Activated T-helper 9 cell treated with anti-CD3 and anti-CD28 coated beads, Interleukin-2, amount 50 U/mL, for 16 hours (primary cell): ENCODE measurements at places on chromosomes 1 and 21.

DNA sequence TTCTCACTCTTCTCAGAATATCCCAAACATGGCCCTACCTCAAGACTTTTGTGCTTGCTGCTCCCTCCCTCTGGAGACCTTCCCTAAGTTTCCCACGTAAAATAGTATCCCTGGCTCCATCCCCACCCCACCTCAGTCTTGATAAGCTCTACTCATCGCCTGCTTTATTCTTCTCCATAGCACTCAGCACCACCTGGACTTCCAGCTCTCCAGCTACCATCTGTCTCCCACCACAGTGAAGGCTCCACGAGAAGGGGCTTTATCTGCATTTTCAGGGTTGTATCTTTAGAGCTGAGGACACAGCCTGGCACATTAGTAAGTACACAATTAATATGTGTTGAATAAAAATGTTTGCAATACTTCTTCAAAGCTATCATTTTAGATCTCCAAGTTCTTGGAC is 37.8 kb downstream of the MAB21L3 start:
- DNase-seq = no peak

GRCh38 chr1:26358411-26359384 is 4.8 kb upstream of the CRYBG2 start:
- DNase-seq = peak; percentile 61

- no peak for DNase-seq
Observed at GRCh38 chr1:117753652-117754051, 147.8 kb downstream of the TENT5C start.

- DNase-seq = no peak
Observed at GRCh38 chr1:45238846-45239245, 32.4 kb upstream of the ZSWIM5 start.

DNA sequence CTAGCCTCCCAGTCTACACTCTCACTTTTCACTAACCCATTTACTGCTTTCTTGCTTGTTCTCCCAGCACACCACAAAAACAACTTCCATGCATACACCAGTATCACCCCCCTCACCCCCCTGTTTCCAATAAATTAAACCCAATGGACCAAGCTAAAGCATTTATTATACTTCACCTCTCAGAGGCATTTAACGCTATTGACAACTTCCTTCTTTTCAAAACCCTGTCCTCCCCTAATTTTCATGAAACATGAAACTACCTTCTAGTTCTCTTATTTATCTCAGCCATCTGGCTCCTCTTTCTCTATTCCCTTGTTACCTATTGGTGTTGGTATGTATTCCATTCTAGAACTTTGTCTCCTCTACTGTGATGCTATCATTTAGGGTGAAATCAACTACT is 32.3 kb downstream of the PTPRC start:
- DNase-seq = no peak

DNA sequence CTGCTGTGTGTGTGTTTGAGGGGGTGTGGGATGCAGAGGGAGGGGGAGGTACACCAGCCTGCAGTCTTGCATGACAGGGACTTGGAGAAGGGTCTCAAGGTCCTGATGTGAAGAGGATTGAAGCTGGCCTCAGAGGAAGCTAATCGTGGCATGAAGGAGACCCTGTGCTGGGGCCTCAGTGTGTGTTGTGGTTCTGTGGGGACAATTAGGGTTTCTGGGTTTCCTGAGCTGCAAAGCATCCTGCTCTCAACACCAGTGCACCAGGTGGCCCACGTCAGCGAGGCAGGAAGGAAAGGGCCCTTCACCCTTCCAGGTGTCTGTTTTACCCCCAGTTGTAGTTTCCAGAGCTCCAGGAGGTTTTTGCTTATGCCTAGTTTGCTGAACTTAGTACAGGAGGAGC is 52.8 kb downstream of the TENT5C start:
- DNase-seq = no peak

- no peak for DNase-seq
Observed at GRCh38 chr1:202367271-202367670, 18.8 kb downstream of the PPP1R12B start.

GRCh38 chr1:204692325-204692840 is 6.8 kb upstream of the LRRN2 start:
- no peak for DNase-seq

- no peak for DNase-seq
Observed at GRCh38 chr1:27979151-27979858, 19.5 kb downstream of the XKR8 start.

DNA sequence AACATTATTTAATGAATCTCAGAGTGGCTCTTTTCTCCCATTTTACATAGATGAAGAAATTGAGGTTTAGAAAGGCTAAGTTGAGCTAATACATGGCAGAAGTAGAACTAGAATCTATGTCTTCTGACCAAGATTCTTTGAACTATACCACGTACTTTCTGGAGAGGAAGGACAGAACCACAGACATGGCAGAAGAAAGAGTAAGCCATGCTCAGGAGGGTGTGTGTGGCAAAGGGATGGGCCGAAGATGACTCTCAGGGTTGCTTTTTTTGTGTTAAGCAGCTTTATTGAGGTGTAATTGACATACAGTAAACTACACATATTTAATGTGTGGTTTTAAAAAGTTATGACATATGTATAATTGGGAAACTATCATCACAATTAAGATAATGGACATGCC is 69.5 kb downstream of the PEX14 start:
- no peak for DNase-seq

DNA sequence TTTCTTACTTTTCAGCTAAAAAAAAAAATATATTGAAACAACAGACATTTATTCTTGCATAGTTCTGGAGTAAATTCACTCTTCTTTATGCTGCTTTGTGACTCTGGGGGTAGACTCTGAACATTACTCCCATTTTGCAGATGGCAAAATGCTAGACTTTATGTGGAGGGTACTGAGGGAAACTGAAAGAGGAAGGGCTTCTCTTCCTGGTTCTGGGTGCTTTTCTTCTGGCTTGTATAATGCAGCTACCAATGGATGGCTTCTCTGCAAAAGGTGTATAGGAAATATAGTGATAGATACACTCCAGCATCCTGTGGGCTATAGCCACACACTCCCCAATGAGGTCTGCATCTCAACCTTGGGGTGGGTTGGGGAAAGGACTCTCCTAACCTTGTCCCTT is 19.7 kb upstream of the ZBTB40 start:
- DNase-seq = no peak

DNA sequence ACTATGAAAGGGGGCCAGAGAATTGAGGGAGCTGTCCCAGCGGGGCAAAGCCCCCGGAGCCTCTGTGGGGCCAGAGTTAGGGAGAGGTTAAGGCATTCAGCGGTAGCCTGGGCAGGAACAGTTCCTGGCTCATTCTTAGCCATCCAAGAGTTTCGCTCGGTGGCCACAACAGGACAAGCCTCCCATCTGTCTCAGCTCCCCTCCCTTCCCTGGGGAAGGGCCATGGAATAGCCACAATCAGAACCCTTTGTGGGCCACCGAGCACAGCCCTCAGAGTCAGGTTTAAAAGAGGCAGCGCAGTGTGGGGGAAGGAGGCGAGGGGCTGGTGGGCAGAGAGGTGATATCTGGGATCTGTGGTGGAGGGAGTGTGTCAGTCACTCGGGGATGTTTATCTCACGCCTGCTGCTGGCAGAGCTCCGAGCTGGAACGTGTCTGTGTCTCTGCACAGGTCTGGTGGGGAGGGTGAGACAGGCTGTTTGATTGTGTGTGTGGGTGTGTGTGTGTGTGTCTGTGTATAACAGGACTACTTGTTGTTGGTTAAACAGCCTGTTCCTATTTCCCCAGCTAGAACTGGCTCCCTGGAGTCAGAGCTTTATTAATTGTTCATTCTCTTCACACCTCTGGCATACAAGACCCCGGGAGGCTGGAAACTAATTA is 49.6 kb upstream of the GOLT1A start:
- no peak for DNase-seq

- peak; percentile 70 for DNase-seq
Observed at GRCh38 chr1:1777950-1778662, at the start of gene NADK. NADK (minus strand) TSS chr1:1778470; CDS start chr1:1765406, 13,064 bp downstream.
